ENCODE measurements at places on chromosomes 7 and 10.

DNA sequence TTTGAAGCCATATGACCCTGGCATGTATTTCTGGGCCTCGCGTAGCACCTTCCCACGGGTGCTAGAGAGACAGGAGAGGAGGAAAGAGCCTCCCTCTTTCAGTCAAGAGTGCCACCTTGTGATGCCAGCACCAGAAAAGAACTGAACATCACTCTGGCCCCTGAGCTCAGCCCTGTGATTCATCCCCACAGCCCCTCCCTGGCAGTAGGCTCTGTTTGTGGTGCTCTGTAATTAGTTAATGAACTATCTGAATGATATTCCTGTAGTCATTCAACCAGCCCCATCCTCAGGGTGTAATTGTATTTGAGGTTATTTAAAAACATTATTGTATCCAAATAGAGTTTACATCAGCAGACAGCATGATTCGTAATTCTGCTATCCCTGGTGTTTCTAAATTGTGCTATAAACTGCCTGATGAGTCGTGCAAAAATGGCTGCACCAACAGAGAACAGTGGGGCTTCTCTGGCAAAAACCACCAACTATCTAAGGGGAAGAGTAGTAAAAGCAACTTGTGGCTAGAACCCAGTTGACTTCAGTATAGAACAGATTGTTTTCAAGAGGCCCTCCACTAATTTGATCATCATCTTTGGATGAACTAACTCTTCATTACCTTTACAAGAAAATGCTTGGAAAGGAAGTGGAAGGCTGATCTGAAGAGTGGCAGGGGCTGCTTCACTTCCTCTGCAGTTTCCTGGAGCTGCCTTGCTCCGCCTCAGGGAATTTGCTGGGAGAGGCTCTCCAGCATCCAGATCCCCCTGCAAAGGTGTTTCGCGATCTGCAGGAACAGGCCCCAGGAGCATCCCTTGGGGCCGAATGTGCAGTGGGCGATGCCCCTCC lies 23.7 kb upstream of the TIAL1 start:
- DNase-seq, result no peak

DNA sequence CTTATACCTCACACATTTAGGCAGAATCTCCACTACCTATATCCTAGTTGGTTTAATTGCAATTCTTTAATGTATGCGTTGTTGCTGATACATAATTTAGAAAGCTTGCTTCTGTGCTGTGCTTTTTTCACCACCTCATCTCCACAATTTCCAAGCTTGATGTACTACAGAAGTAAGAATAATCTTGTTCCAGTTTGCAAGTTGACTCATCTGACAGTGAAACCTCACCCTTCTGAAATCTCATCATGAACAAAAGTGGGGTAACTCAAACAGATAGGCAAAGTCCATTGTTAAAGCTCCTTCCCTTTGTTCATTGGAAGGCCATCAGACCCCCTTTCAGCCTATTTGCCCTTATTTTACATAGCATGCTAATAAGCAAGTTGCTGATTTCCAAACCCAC lies 13.6 kb downstream of the EIF4EBP2 start:
- no peak for DNase-seq

GRCh38 chr7:116697761-116698160 lies 25.8 kb downstream of the MET start:
- no peak for DNase-seq

- DNase-seq, result no peak
Observed at GRCh38 chr7:68914006-68914405, 684.3 kb upstream of the AUTS2 start.

GRCh38 chr7:30702200-30702599 lies 19.9 kb upstream of the CRHR2 start:
- no peak for DNase-seq

- DNase-seq, result peak; percentile 88
Observed at GRCh38 chr10:101817337-101818118, 716 bp downstream of the OGA start.

DNA sequence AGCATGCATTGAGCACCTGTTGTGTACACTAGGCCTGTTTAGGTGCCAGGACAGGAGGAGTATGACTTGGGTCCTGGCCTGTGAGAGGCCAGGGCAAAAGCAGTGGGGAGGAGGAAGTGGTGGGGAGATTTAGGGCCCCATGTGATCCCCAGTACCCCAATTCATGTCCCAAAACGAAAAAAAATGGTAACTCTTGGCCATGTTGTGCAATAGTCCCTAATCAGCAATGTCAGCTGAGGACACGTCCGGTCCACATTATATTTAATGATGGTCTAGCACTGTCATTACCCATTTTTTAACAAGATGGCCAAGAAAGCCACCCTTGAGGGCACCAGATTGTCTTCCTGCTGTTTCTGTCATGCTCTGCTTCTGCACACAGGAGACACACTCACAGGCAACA lies 142.0 kb upstream of the RET start:
- no peak for DNase-seq

DNA sequence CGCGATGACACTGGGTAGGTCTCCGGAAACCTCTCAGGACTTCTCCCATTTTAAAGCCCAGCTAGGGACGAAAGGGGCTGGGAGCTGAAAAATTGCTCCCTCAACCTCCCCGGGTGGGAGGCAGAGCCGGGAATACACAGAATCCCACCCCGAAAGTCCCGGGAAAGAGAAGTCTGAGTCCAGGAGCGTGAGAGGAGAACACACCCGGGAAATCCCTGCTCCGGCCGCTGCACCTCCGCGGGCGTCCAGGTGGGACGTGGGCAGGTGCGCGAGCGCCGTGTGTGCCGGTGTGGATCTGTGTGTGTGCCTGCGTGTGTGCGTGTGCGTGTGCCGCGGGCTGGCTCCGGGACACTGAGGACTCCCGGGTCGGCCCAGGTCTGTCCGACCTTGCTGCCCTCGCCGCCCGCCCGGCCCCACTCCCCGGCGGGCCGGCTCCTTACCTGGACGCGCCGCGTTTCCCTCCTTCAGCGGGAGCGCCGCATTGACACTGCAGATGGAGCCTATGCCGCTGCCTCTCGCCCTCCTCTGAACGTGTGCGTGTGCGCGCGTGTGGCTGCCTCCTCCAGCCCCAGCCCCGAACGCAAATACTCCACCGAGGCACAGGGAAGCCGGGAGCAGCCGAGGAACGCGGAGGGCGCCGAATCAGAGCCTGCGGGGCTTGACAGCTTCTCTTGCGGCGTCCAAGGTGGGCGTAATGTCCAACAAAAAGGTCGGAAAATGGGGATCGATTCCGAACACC lies at the start of gene PLXNA4:
PLXNA4 (minus strand) TSS at position 489 of the 739 bp plus-strand sequence. CDS start 67,777 bp downstream, outside the sequence.
- DNase-seq, result peak; percentile 25

DNA sequence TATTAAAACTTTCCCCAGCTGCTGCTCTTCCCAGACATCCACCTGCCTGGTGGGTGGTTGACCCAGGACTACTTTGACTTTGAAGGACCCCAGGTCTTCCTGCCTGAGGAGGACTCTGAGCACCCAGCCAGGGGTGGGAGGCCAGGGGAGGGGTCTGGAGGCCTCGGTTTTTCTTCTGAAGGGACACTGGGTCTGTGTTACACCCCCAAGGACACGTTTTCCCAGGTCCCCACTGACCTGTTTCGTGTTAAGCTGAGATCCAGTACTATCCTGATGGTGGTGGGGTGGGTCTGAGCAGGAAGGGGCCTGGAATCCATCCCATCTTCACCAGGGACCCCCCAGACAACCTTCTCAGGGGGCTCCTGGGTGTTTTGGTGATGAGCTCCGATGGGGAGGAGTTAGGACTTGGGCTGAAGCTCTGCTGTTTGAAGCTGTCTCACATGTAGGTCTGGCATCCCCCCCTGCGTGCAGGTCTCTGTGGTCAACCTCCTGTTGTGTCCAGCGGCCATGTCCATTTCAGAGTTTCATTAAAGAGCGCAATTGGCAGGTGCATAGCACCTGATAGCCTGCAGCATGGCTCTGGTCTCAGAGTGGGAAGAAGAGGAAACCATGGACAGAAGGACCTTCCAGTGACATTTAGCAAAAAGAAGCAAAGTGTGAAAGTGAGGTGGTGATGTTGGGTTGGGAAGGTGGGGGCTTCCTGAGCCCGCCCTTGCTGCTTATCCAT lies 3.5 kb downstream of the JAKMIP3 start:
- no peak for DNase-seq

GRCh38 chr7:141102436-141102835 lies 28.6 kb downstream of the TMEM178B start:
- DNase-seq, result no peak

DNA sequence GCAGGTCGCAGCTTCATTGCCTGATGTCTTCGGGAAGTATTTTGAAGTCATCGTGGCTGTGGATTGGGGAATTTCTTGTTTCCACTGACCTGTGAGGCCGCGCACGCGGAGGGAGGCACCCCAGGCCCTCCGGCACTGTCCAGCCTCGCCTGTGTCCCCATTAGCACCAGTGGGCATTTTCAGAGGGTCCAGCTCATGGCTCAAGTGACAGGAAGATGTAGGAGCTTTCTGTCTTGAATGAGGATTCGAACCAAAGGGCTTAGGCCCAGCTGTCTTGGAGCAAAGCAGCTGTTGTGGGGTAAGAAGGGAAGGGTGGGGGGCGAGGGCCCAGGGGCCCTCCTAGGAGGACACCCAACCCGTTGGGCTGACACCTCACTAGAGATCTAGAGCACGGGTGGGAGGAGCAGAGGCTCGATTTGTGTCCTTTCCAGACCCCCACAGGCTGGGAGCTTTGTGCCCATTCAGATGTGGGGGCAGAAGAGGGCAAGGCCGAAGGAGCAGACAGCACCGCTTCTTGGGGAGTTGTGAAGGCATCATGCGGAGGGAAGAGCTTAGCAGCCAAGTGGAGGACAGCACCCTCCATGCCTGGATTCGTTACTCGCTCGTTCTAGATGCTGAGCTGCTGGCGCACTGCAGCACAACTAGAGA lies 914 bp downstream of the ZNF37A start:
- DNase-seq, result no peak

GRCh38 chr10:110016039-110016438 lies 8.3 kb downstream of the ADD3 start:
- DNase-seq, result no peak

- no peak for DNase-seq
Observed at GRCh38 chr10:67618116-67618515, 77.9 kb downstream of the CTNNA3 start.

DNA sequence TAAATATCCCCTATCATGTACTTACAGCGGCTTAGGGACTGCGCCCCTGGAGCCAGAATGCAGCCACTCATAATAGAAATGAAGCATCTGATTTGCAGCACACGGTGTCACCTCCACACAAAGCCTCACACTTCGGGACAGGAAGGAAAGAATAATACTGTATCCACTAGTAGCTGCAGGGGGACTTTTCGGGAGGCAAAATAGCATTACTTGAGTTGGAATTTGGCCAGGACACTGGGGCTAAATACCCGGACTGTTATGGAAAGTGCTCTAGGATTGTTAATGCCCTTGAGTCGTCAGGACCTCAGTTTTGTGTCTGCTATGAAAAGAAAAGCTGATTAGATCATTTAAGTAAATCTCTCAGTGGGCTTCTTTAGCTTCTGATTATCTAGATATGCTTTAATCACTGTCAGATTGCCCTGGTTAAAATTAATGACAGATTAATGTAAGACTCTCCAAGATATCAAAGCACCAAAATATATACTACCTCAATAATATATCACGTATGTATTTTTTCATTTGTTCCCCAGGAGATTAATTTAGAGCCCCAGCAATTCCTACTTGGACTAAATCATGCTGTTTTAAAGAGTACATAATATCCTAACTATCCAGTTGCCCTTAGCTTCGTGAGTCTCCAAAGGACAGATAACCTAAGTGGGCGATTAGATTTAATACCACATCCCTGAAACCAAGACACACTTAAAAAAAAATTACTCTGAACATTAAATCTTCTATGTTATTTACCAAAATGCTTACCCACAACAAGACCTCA lies 173.0 kb upstream of the NEBL start:
- no peak for DNase-seq

DNA sequence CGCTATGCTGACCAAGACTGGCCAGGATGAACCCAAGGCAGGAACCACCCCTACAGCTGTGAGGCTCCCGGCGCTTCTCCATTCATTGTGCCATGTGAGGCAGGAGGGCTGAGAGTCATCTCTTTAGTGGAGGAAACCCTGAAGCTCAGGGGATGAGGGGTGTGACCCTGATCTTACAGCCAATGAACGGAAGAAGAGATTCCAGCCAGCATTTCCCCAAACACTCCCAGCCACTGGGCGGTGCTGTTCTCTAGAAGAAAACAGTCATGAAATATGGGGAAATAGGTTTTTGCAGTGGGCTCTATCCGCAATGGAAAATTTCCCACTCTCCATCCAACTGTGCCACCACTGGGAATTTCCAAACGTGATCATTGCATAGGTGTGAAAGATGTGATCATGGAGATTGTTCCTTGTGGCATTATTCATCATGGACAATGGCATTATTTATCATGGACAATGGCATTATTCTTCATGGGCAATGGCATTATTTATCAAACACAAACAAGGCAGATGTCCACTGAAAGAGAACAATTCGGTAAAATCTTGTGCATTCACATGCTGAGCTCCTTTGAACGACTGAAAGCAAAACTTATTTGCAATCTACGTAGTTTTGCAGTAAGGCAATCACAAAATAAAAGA lies 14.0 kb upstream of the SLC18A2 start:
- no peak for DNase-seq

DNA sequence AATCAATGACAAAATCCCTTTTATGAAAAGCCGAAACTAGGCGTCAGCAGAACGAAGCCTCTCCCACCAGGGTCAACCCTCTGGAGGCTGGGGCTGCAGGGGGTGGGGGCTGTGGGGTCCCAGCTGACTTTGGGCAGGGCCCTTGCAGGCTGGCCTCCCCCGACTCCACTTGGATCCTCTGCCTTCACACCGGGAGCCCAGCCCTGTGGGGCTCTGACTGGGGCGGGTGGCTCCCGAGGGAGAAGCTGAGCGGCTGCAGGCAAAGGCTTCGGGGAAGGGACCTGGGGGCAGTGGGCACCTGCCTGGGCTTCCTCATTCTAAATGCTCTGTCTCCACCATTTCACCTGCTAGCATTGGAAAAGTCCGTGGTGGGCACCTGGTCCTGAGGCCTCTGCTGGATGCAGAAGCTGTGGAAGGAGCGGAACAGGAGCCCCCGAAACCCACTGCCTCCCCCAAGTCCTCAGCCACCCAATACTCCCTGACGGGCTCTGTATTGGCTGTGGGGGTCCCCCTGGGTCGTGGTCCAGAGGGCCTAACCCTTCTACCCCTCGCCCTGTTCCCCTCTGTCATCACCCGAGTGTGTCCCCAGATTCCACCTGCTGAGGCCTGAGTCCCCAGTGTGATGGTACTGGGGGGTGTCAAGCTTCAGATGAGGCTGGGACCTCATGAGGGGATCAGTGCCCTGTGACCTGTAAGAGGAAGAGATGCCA lies 108.6 kb downstream of the DNAJB6 start:
- no peak for DNase-seq

DNA sequence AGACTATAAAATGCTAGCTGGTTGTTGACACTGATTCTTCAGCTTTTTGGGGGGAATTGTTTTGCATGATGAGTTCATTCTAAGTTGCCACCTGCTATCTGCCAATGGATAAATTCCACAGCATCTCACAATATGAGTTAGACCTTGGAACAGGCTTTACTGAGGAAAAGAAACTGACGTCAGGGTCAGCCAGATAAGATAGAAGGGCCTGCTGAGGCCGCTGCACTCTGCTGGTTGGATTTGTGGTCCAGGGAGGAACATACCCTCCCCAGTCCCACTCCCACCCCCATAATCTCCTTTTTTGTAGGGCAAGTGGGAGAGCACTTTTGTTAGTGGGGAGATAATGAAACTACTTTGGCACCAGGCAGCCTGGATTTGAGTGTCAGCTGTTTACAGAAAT lies 110.6 kb upstream of the PRR15 start:
- DNase-seq, result no peak

GRCh38 chr7:74027683-74028320 lies at the start of gene ELN:
TSS of gene ELN (plus strand) at chr7:74028173. CDS start at chr7:74028188, 15 bp downstream.
- peak; percentile 85 for DNase-seq

- DNase-seq, result no peak
Observed at GRCh38 chr7:15199482-15199881, 296.9 kb upstream of the DGKB start.

GRCh38 chr10:113736576-113736975 lies 14.9 kb upstream of the PLEKHS1 start:
- no peak for DNase-seq

All from heart right ventricle (tissue), 16 donors.